ENCODE measurements at places on chromosomes 13 and 19. TPM values are rescaled to one million over a fixed set of nuclear protein-coding genes. Genes with fewer than 3 reads are reported as not detected.

The CCDC8 gene
- total RNA-seq: not detected

The OR10H1 gene
- total RNA-seq: not detected

The ELF1 gene
- total RNA-seq: 26.8 TPM

The KLF1 gene
- 0.05 TPM for total RNA-seq

The ICAM5 gene
- total RNA-seq: 1.1 TPM

The SERP2 gene
- not detected for total RNA-seq

The ZNF626 gene
- total RNA-seq: not detected

The AXL gene
- total RNA-seq: 146 TPM

The HAUS8 gene
- total RNA-seq: 16.9 TPM

The SAE1 gene
- 213 TPM for total RNA-seq

The PLIN4 gene
- total RNA-seq: 0.32 TPM

The DCT gene
- not detected for total RNA-seq

The KLK12 gene
- not detected for total RNA-seq

The ZNF700 gene
- 0.28 TPM for total RNA-seq

Measured in A549 treated with CORT108297 at 1 μM for 4 hours (cell line).